ENCODE measurements at places on chromosomes 3 and 15.

DNA sequence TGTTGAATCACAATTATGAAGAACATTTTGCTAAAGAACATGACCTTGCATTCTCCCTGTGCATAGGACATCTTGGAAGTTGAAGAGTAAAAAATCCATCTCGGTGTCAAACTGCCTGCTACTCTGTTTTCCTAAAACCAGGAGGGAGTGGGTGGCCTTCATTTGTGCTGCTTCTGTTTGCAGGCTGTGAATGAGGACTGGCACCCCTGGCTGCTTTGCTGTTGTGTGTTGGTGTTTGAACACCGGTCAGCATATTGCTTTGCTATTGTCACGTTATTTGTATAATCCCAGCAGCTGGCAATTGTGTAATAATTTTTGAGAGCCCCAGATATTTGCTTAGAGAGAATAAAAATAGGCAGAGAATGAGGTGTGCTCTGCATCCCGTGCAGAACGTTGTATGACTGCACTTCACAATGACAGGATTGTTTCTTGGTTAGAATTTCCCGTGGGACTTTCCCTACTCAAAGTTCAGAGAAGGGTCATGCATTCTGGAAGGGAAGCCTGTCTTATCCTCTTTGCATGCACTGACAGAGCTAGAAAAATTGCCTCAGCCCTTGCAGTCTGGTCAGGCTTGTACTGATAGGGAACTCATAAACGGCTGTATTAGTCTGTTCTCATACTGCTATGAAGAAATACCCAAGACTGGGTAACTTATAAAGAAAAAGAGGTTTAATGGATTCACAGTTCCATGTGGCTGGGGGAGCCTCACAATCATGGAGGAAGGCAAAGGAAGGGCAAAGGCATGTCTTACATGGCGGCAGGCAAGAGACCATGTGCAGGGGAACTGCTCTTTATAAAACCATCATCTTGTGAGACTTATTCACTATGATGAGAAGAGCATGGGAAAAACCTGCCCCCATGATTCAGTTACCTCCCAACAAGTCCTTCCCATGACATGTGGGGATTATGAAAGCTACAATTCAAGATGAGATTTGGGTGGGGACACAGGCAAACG, 16.3 kb downstream of the SV2B start:
- no peak for DNase-seq
- no peaks in the 10 kb centered on the region for H3K27me3 ChIP-seq
- H3K36me3 ChIP-seq = no peaks in the 10 kb centered on the region
- H3K4me3 ChIP-seq = no peak overlapping the region

DNA sequence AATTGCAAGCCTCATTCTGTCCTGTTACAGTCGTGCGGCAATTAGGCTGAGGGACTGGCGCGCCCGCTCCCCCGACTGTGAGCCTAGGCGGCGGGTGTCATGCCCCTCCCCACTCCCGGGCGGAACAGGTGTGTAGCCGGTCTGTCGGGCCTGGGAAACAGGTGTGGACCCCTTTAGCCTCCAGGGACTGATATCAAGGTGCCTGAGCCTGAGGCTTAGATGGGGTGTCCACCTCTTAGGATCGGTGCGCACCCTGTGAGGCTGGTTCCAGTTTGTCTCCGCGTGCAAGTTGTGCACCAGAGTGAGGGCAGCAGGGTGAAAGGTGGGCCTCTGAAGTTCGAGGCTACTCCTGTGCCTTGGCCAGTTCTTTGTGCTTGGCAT, 686 bp downstream of the VPS8 start:
- no peak for DNase-seq
- H3K27ac ChIP-seq = no peak overlapping the region
- H3K4me3 ChIP-seq = peak overlapping the region; percentile 93

GRCh38 chr3:134932035-134932434, 137.0 kb downstream of the EPHB1 start:
- H3K4me1 ChIP-seq = no peaks in the 10 kb centered on the region
- no peaks in the 10 kb centered on the region for H3K27me3 ChIP-seq
- H3K36me3 ChIP-seq = no peaks in the 10 kb centered on the region
- H3K4me3 ChIP-seq = no peak overlapping the region
- DNase-seq = no peak

GRCh38 chr3:77468626-77469020, 428.7 kb downstream of the ROBO2 start:
- no peaks in the 10 kb centered on the region for H3K36me3 ChIP-seq
- no peak overlapping the region for H3K4me3 ChIP-seq
- peaks cover 5% of the 10 kb centered on the region for H3K4me1 ChIP-seq
- no peaks in the 10 kb centered on the region for H3K27me3 ChIP-seq
- DNase-seq = no peak

- DNase-seq = no peak
- no peaks in the 10 kb centered on the region for H3K36me3 ChIP-seq
- H3K4me3 ChIP-seq = no peak overlapping the region
- H3K4me1 ChIP-seq = peaks cover 12% of the 10 kb centered on the region
- H3K27ac ChIP-seq = no peak overlapping the region
Observed at GRCh38 chr3:13106308-13107001, 33.2 kb upstream of the IQSEC1 start.

All from mesenchymal stem cell (in vitro differentiated cells and primary cell).